ENCODE measurements at places on chromosomes 2 and 18. TPM values are rescaled to one million over a fixed set of nuclear protein-coding genes. Genes with fewer than 3 reads are reported as not detected.

Gene PSMA8
- total RNA-seq: not detected

Gene ALK
- 0.16 TPM for total RNA-seq

Gene TRIM43
- not detected for total RNA-seq

Gene ANKRD30BL
- not detected for total RNA-seq

Gene HNRNPA3
- 28.9 TPM for total RNA-seq

Gene IGFBP5
- 206 TPM for total RNA-seq

Gene MDH1
- total RNA-seq: 109 TPM

All from hair follicle dermal papilla cell (primary cell).